ENCODE measurements at places on chromosomes 5 and 9.

DNA sequence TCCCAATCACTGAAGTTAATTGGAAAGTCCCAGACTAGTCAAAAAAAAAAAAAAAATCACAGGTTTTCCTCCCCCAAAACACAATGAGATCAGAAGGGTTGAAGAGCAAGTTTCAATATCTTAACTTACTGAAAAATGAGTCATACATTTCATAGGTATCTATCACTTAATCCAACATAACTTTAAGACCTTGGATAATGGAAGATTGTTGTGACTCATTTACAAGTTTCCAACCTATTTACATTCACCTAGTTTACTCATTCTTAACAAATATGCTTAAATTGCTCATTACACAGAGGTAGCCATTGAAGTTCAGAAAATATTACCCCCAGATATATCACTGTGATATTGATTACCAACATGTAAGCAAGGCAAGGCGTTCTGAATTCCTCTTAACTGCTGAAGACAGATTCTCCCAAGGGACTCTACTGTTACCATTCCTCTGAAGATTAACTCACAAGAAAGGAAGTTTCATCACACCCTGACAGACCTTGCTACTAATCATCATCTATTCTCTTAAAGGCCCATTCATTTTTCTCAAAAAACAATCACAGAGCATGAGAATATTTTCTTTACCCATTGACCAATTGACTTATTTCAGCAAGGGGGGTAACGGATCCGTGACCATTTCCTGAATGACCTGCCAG lies 563.8 kb downstream of the TLE1 start:
- DNase-seq, result no peak

- no peak for DNase-seq
Observed at GRCh38 chr9:134227451-134228411, 63.4 kb upstream of the RNU6ATAC start.

GRCh38 chr5:134457801-134458200 lies 46.1 kb upstream of the CDKN2AIPNL start:
- DNase-seq, result no peak

DNA sequence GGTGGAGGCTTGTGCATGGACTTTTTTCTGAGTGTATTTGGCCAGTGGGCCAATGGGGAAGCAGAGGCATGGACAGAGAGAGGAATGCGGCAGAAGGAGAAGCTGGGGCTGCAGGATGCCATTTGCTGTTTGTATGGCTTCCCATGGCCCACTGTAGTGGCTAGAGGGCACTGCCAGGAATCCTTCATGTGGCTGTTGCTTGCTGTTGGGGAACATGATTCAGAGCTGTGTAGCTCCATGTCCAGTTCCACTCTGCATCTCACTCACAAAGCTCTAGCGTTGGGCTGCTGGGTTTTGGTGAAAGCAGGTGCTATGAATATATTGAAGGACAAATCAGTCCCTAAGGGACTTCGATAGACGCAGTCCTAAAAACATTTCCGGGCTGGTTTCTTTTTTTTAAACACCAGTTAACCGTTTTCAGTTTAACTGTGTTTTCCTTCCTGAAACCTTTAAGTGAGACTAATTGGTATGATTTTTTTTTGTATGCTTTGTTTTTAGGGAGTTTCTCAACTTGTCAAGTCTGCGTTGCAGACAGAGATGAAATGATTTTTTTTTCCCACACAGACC lies 51.3 kb downstream of the SLC22A5 start:
- no peak for DNase-seq

- peak; percentile 68 for DNase-seq
Observed at GRCh38 chr5:140821375-140822280, at the start of gene PCDHA5. TSS of gene PCDHA5 (plus strand) at chr5:140821613.

DNA sequence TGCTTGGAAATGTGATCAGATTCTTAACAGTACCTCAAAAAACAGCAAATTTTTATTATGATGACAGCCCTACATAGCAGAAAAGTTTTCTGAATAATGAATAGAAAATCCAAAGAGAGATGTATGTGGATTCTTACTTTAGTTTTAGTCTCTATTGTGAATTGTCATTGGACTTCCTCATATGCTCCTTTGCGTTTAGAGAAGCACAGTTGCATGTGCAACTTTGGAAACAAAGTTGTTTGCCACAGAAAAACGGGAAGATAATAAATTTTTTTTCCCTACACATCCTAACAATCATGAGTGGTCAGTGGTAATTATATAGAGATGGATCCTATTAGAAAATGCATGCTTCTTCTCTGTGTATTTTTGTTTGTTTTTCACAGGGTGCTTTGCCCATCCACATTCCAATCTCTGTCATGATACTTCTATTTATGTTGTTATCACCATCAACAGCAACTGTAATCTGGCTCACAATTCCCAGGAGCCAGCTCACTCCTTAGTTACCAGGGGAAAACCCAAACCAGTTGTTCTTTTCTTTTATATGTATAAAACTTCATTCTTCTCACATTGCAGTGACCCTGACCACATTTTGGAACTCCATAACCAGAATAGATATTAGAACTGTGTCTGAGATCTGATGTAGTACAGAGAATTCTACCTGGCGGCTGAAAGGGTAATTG lies 118.7 kb downstream of the NDUFS4 start:
- DNase-seq, result no peak

DNA sequence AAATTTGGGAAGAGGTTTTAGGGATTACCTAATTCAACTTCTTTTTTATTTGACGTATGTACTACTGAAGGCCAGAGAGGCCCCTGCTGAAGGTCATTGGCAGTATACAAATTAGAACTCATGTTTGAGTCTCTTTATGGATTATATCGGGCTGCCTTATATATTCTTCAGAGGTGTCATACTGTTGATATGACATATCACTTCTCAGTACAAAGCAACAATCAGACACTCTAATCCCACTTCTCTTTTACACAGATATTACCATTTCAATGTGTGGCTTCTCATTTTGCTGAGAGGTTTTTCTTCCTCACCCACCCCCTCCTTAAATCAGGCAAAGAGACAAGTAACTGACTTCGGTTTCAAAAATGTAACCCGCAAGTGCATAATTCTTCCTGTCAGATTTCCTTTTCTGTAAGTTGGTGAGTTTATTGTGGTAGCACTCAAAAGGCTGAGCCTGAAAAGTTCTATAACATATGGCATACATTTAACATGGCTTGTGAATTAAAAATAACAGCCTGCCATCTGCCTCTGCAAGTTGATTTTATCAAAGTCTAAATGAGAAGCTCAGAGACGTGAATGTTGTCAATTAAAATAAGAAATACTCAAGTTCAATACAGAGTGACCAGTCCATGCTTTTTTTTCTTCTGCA lies 163.6 kb upstream of the RORB start:
- no peak for DNase-seq

DNA sequence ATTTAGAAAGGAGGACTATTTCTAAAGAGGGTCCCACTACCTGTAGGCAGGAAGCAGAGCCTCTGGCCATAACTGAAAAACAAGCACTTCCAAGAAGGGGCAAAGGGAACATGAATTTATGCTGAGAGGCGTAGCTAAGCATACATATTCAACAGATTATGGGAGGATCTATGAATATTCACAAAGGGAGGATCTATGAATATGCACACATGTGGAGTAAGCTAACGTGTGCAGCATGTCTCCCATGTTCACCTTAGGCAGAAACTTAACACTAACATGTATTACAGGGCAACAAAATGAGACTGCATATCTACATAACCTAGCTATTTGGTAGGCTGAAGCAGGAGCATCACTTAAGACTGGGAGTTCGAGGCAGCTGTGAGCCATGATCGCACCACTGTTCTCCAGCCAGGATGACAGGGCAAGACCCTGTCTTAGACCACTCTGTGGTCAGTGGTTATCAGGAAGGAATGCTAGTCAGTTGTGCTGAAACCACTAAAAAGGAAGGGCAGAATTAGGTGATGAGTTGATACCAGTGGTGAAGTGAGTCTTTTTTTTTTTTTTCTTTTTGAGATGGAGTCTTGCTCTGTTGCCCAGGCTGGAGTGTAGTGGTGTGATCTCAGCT lies 20.8 kb downstream of the FXN start:
- DNase-seq, result no peak

- no peak for DNase-seq
Observed at GRCh38 chr9:116405321-116405720, 251.7 kb downstream of the PAPPA start.

GRCh38 chr9:26951794-26952193 lies 4.4 kb upstream of the IFT74 start:
- DNase-seq, result no peak
